SK-N-SH (cell line): ENCODE measurements at places on chromosomes 4 and X.

DNA sequence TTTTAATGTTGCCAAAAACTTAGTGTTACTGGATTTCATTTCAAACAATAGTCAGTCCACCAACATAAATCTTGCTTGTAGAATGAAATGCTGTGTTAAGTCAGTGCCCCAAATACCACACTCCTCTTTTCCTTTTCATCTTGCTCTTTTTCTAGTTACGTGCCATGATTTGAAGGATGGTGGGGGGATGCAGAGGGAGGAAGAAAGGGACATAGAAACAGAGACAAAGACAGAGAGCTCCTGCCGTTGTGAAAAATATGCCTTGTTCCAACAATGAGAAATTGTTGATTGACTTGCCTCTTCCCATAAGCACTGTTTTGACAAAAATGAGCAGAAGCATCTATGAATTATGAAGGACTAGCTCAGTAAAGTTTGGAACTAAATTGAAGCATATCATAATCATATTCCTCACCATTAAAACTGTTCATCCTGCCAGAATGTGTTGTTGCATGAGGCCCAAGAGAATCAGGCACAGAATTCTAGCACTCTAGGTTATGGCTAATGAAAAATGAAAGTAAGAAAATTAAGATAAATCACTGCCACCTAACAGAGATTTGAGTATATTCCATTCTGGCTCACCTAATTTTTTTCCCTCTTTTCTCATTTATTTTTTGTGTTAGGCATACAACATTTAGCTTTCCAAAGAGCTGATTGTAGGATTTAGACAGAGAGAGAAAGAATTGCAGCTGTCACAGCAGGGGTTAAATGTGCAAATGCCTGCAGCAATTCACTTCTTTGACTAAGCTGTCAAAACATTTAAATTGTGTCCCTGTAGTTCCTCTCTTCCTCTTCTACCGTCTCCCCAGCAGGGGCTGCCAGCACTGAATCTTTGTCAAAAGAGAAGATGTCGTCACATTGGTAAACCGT is 111.6 kb upstream of the PTPN13 start:
- DNase-seq, result peak; percentile 11

GRCh38 chr4:154961263-154961662 is 180.2 kb downstream of the RBM46 start:
- no peak for DNase-seq

DNA sequence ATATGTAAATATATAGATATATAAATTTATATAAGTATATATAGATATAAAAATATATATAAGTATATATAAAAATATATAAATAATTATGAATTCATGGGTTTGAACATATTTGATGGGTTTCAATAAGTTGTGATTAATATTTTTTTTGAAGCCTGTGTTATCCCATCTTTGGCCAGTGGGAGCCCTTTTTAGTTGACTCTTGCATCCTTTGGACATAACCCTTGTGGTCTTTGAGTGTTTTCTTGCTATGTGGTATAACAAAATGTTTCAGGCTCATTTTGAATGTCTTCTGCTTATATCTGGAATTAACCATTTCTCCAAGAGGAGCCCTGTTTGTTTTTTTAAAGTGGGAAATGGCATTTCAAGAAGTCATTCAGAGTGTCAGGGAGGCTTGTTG is 15.2 kb downstream of the SNX25 start:
- no peak for DNase-seq

- no peak for DNase-seq
These were observed 42.9 kb downstream of the AFF1 start for GRCh38 chr4:86977621-86978184.

DNA sequence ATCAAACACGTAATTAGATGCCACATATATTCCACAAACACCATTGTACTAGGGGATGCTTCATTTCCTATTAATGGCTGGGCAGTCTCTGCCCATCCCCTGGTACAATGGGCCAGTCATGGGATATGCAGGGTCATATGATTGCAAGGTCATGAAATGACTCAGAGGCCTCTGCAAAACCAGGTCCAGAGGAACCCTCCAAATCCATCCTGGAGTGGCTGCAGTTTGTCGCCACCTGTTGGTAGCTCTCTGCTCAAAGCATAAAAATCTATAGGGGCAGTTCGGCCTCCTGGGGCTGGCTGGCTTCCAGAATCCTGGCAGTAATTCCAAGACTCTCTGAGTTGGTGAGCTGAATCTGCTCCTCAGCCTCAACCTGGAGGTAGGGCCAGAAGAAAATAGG is 22.9 kb upstream of the PUDP start:
- peak; percentile 28 for DNase-seq

DNA sequence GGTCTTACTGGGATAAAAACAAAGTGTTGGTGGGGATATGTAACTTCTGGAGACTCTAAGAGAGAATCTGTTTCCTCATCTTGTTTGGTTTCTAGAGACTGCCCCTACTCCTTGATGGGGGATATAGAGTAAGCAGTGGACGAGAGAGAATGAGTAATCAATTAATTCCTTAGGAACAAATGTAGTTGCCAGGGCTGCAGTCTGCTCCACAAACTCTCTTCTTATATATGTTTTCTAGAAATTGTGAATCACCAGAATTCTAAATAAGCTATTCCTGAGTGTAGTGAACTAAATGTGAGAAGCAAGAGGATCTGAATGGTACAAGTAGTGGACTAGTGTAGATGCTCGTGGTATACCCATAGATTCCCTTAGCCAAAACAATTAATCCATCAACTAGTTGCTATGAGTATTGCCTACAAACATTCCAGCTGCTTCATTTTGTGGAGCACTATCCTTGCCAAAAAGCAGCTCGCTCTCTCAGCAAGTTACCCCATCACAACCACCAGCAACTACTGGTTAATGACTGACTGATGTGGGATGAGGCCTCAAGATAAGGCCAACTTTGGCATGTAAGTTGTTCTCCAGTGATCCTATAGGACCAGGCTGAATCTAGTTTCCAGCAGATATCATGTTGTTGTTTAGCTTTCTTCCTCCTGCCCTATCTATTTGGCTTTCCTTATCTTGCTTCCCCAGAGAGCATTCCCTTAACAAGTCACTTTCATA is 273.0 kb downstream of the SLC7A11 start:
- DNase-seq, result no peak

- peak; percentile 59 for DNase-seq
These were observed 36.9 kb upstream of the ATOH1 start for GRCh38 chr4:93791570-93792195.

DNA sequence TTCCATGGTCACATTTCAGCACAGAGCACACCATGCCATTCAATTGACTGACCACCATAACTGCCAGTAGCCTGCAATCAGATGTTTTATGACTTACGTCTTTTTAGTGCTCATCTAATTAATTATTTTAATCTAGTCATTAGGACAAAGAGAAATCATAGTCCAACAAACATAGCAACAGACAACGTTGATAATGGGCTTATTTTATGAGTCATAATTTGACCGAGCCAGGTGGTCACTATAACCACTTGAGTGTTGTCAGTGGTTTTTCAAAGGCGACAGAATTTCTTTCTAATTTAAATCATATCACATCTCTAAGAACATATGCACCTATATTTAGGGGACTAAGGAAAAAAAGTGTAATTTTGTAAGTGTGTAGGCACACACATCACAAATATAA is 1.9 kb downstream of the SEC24D start:
- peak; percentile 23 for DNase-seq

DNA sequence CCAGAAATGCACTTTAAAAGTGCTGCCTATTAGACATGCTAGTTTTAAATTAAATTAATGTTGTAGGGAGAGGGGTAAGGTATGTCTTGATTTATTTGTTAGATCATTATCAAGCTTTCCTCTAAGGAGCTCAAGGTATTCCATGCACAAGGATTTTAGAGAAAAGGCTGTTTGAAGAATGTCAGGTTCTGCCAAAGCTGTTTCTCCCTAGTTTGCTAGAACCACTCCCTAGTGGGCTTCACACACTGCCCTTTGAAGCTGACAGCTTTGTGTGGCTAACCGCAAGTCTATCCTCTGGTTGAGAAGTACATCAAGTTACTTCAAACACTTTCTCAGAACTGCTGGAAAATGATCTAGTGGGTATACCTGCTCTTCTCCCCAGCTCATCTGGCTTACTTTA is 32.3 kb downstream of the RASL11B start:
- no peak for DNase-seq

DNA sequence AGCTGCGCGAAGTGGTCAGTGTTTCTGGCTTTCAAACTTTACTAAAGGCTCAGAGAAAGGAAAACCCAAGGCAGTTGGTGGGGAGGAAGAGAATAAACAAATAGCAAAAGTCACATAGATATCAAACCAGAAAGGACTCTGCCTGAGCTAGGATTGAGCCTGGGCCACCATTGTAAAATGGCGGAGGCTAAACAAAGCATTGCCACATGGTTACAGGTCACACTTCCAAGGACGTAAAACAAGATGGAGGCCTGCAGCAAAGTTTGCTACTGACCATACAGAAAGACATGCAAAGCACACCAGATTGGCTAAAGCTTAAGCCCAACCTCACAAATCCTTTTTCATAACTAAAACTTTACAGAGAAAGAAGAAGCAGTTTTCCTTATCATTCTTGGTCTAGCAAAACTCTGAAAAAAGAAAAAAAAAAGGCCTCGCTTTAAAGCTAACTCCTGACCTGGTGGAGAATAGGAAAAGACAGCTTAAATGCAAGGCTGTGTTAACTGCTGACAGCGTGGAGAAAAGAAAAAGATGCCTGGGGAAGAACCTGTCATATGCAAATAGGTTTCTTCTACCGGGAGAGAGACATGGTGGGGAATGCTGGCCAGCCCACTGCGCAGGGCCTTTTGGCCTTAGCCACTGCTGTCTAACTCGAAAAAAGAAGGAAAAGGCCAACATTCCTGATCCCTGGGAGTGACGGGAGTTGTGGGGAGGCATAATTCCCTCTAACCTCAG is 81.8 kb upstream of the SMARCA5 start:
- no peak for DNase-seq

DNA sequence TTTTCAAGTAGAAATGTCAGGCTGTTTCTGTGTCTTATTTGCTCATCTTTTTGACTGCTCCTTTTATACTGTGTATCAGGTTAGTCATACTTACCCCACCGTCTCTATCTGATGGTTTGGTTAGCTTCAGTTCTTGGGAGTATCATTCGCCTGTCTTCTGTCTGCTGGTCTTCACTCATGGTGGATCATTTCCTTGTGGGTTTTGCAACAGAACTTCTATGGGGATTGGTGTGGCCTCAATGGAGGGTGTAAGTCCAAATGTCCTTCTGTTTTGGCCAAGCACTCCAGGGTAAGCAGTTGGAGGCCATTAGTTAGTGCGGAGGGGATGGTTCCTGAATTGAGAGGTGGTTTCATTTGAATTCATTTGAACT is 7.2 kb downstream of the ABCD1 start:
- no peak for DNase-seq

GRCh38 chr4:184924516-184924915 is 93.8 kb upstream of the HELT start:
- no peak for DNase-seq

- DNase-seq, result no peak
These were observed 314.6 kb upstream of the GATB start for GRCh38 chr4:152075253-152075928.

- DNase-seq, result no peak
These were observed 50.4 kb upstream of the IL13RA2 start for GRCh38 chrX:115067812-115068211.

GRCh38 chrX:13688958-13689740 is at the start of gene RAB9A:
TSS of gene RAB9A (plus strand) at chrX:13689128. CDS start at chrX:13708747, 19,619 bp downstream.
- DNase-seq, result peak; percentile 98

- DNase-seq, result no peak
These were observed 15.3 kb upstream of the RAB9B start for GRCh38 chrX:103847174-103847870.

GRCh38 chr4:25098964-25099891 is 61.0 kb downstream of the SEPSECS start:
- DNase-seq, result peak; percentile 43

- no peak for DNase-seq
These were observed 75.4 kb downstream of the AR start for GRCh38 chrX:67619253-67619652.

GRCh38 chr4:51868449-51868847 is 25.5 kb downstream of the DCUN1D4 start:
- no peak for DNase-seq

GRCh38 chrX:40062525-40063155 is 35.1 kb downstream of the BCOR start:
- DNase-seq, result no peak

GRCh38 chr4:15653420-15653819 is 1.7 kb downstream of the FBXL5 start:
- DNase-seq, result no peak

DNA sequence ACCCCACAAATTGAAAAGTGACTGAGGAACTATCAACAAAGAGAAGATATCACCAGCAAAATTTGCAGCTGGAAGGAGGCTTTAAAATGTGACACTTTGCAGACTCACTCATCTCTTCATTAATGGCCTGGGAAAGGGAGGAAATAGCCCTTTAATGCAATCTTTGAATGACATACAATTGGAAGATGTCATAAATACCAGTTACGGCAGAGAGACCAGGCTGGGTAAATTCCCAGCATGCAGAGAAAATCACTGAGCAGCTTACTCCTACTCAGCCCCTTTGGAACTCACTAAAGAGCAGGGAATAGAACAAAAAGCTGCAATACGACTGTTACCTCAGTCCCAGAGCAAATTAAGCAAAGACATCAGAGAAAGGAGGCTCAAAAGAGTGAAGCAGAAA is 238.9 kb downstream of the HS3ST1 start:
- no peak for DNase-seq

GRCh38 chrX:46792810-46793188 is 33.9 kb upstream of the SLC9A7 start:
- no peak for DNase-seq

DNA sequence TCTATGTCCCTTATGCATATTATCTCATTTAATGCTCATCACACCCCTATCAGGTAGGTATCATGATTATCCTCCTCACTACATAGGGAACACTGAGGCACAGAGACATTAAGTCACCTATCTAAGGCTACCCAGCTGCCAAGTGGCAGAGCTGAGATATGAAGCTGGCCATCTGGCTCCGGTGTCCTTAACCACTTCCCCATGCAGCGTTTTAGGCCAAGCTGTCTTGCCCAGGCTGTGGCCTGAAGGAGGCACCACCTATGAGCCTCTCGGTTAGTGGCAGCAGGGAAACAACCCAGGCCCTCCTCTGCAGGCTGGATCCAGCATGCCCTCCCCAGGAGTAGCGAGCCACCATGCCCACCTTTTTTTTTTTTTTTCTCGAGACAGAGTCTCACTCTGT is 16.3 kb downstream of the PJA1 start:
- no peak for DNase-seq
